Vagina (tissue), 2 donors: ENCODE measurements at places on chromosomes 3 and 15. TPM values are rescaled to one million over a fixed set of nuclear protein-coding genes. Genes with fewer than 3 reads are reported as not detected.

DNA sequence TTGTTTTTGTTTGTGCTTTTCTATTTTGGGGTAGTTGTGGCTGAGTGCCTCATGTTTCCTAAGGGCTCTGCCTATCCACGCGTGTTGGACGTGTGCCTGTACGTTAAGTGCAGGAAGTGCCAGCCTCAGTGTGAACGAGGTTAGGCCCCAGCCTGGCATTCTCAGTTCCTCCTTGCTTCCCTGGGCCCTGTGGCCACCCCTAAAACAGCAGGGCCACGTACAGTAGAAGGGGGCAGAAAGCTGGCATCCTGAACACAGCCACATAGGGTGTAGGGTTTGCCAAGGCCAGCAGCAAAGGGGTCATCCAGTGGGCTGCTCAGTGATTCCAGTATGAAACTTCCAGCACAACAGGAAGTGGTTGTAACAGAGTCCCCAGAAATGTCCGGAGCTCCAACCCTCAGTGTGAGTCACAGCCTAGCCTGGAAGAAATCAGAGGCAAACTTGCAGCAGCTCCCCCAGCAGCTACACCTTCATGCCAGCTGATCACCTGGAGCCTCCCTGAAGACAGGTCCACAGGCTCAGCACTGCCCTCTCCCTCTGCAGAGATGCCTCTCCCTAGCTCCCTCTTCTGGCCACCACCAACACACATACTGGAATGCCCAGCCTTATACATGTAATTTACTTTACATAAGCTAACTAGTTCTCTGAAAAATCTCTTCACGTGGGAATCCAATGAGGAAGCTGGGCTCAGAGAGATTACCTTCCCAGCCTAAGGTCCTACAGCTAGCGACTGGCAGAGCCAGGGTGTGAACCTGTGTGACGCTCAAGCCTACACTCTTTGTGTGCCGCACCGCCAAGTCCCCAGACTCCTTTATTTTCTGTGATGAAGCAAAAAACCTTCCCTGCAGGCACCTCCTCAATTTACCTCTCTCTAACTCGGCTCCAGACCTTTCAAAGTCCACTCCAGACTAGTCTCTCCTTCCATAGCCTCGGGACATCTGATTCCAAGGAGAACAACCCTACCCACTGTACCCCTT lies 26.6 kb downstream of the ILDR1 start:
- no peak overlapping the region for H3K4me3 ChIP-seq
- no peak for DNase-seq
- H3K27ac ChIP-seq, result peak overlapping the region; percentile 36
- H3K4me1 ChIP-seq, result peaks cover 22% of the 10 kb centered on the region
- H3K36me3 ChIP-seq, result no peaks in the 10 kb centered on the region
- no peaks in the 10 kb centered on the region for H3K27me3 ChIP-seq

DNA sequence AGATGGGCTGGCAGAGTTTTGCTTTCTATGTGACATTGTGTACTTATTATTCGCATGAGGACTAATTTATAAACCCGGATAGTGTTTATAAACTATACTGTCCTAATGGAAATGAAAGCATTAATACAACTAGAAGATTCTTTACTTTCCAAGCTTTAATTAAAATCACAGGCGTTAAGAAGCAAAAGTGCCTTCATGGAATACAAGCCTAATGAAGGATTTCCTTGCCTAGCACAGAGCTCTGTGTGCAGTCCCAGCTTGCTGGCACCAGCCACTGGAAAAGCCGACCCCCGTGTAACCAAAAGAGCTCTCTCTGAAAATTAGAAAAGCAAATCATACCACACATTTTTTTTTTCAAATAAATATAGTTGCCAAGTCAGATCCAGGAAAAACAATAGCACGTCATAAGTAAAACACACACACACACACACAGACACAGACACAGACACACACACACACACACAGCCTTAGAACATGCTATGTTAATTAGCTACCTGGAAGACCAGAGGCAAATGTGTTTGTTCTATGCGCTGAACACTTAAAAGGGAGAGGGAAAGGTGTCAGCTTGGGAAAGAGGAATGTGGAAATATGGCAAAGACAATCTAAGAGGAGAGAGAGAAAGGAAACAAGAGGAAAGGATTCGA lies 1084.2 kb downstream of the TUSC7 start:
- no peak overlapping the region for H3K4me3 ChIP-seq
- H3K36me3 ChIP-seq, result no peaks in the 10 kb centered on the region
- no peaks in the 10 kb centered on the region for H3K27me3 ChIP-seq
- peaks cover 6% of the 10 kb centered on the region for H3K4me1 ChIP-seq
- no peak overlapping the region for H3K27ac ChIP-seq

- no peaks in the 10 kb centered on the region for H3K27me3 ChIP-seq
- no peaks in the 10 kb centered on the region for H3K36me3 ChIP-seq
- H3K4me1 ChIP-seq, result no peaks in the 10 kb centered on the region
Observed at GRCh38 chr3:119751423-119751822, 30.5 kb upstream of the NR1I2 start.

DNA sequence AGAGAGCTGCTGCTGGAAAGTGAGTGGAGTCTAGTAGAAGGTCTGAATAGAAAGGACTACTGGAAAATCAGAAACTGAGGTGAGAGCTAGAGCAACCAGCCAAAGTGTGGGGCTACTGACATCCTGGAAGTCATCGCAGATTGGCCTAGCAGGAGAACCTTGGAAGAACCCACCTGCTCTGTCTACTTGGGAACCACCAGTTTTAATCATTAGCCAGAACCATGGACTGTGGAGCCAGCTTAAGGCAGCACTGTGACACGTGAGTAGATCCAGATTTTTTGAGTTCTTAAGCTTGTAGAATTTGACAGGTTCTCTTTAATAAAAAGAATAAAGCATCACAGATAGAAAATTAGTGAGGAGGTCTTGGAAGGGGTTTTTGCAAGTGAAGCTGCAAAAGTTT lies 179.1 kb upstream of the PEX5L start:
- H3K27me3 ChIP-seq, result no peaks in the 10 kb centered on the region
- H3K27ac ChIP-seq, result no peak overlapping the region
- no peak for DNase-seq
- H3K36me3 ChIP-seq, result no peaks in the 10 kb centered on the region
- no peaks in the 10 kb centered on the region for H3K4me1 ChIP-seq

- H3K27me3 ChIP-seq, result no peaks in the 10 kb centered on the region
- H3K27ac ChIP-seq, result no peak overlapping the region
- no peaks in the 10 kb centered on the region for H3K36me3 ChIP-seq
- peaks cover 27% of the 10 kb centered on the region for H3K4me1 ChIP-seq
- no peak for DNase-seq
- H3K4me3 ChIP-seq, result no peak overlapping the region
Observed at GRCh38 chr3:73500321-73500720, 124.4 kb downstream of the PDZRN3 start.

DNA sequence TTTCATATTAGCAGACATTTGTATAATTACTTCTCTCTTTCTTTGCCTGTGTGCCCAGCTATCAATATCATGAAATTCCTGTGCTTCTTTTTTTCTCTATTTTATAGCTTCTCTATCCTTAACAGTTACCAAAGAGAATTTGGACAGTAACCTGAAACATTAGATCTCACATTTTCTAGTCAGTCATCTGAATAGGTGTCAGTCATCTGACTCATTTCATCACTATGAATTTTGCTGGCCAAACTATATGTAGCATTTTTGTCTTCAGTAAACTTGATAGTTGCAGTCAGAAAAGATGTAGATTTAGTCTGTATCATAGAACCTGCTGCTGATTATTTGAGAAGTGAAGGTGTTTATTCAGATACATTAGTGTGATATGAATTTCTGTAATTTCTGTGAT lies 52.6 kb downstream of the HMG20A start:
- H3K27me3 ChIP-seq, result no peaks in the 10 kb centered on the region
- H3K27ac ChIP-seq, result no peak overlapping the region
- H3K4me3 ChIP-seq, result no peak overlapping the region
- DNase-seq, result no peak
- H3K36me3 ChIP-seq, result peaks cover 15% of the 10 kb centered on the region
- no peaks in the 10 kb centered on the region for H3K4me1 ChIP-seq

DNA sequence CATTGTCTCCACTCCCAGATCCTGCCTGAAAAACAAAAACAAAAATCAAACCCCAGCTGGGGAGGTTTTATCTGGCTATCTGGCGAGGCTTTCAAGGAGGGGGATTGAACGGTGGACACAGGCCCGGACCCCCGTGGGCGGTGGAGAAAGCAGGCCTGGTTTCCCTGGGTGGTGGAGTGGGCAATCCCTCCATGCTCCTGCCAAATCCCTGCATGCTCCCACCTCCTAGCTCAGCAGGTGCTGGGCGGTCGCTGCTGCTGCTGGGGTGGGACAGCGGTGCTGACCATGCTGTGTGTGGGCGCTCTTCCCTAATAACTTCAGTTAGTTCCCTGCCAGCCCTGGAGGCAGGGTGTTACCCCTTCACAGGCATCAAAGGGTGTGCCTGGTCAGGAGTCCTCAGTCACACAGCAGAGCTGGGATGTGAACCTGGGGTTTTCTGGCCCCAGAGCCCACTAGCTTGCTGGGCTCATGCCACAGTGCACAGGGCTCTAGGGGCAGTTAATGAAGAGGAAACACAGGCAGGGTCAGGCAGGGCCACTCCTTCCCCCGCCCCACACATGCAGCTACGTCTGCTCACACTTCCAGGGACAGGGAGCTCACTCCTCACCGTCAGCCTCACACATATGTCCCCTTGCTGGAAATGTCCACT lies 15.9 kb upstream of the PLXND1 start:
- no peaks in the 10 kb centered on the region for H3K27me3 ChIP-seq
- H3K4me3 ChIP-seq, result no peak overlapping the region
- peaks cover 59% of the 10 kb centered on the region for H3K4me1 ChIP-seq
- no peaks in the 10 kb centered on the region for H3K36me3 ChIP-seq

GRCh38 chr3:151584566-151584965 lies 123.7 kb upstream of the IGSF10 start:
- H3K36me3 ChIP-seq, result no peaks in the 10 kb centered on the region
- no peak overlapping the region for H3K4me3 ChIP-seq
- H3K27ac ChIP-seq, result no peak overlapping the region
- no peaks in the 10 kb centered on the region for H3K4me1 ChIP-seq
- no peak for DNase-seq

DNA sequence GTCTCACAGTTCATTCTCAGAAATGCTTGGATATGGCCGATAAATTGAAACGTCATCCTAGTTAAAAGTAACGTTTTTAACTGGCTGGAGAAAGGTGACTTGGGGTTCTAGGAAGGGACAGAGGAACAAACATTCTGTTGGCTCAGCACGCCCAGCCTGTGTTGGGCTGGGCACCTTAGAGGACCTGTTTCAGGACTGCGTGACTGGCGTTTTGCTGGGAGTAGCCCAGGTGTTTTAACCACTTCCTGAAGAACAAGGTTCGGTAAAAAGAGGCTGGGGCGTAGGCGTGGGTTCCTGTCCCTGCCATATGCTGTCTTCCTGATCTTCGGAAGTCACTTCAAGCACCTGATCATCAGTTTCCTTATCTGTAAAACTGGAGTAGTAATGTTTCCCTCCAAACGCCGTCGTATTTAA lies 1.1 kb upstream of the TLNRD1 start:
- peak overlapping the region; percentile 82 for H3K4me3 ChIP-seq
- H3K4me1 ChIP-seq, result peaks cover 34% of the 10 kb centered on the region
- H3K27ac ChIP-seq, result peak overlapping the region; percentile 97
- no peak for DNase-seq
- H3K36me3 ChIP-seq, result peaks cover 17% of the 10 kb centered on the region

- H3K27ac ChIP-seq, result no peak overlapping the region
- no peaks in the 10 kb centered on the region for H3K27me3 ChIP-seq
- no peak overlapping the region for H3K4me3 ChIP-seq
- DNase-seq, result no peak
- H3K4me1 ChIP-seq, result no peaks in the 10 kb centered on the region
Observed at GRCh38 chr3:138726946-138727730, 107.6 kb downstream of the PIK3CB start.

- no peaks in the 10 kb centered on the region for H3K27me3 ChIP-seq
- DNase-seq, result no peak
- H3K36me3 ChIP-seq, result no peaks in the 10 kb centered on the region
- H3K4me1 ChIP-seq, result no peaks in the 10 kb centered on the region
- H3K4me3 ChIP-seq, result no peak overlapping the region
- H3K27ac ChIP-seq, result no peak overlapping the region
Observed at GRCh38 chr3:111241960-111242359, 170.3 kb downstream of the NECTIN3 start.

- no peak overlapping the region for H3K27ac ChIP-seq
- no peaks in the 10 kb centered on the region for H3K4me1 ChIP-seq
- H3K27me3 ChIP-seq, result no peaks in the 10 kb centered on the region
- H3K36me3 ChIP-seq, result no peaks in the 10 kb centered on the region
- DNase-seq, result no peak
- H3K4me3 ChIP-seq, result no peak overlapping the region
Observed at GRCh38 chr3:140570602-140571001, 107.3 kb upstream of the TRIM42 start.

Gene TIPARP
- total RNA-seq, result 44.0 TPM

Gene LRRC2
- total RNA-seq, result 2.0 TPM

Gene TRANK1
- 17.7 TPM for total RNA-seq

Gene LRTM1
- not detected for total RNA-seq

Gene EPHA3
- total RNA-seq, result 24.1 TPM

Gene CDHR4
- total RNA-seq, result not detected

Gene TRPM1
- not detected for total RNA-seq

Gene CRBN
- total RNA-seq, result 30.7 TPM

Gene CCRL2
- not detected for total RNA-seq

Gene TAGLN3
- total RNA-seq, result 3.9 TPM

Gene XCR1
- total RNA-seq, result not detected
